Stimulated activated naive CD8-positive, alpha-beta T cell treated with anti-CD3 and anti-CD28 coated beads, Interleukin-15, amount 100 ng/mL, for 72 hours (primary cell): ENCODE measurements at places on chromosomes 11 and 22.

- no peak for DNase-seq
Measured at GRCh38 chr11:113581713-113582112, 106.5 kb upstream of the DRD2 start.

- no peak for DNase-seq
Measured at GRCh38 chr11:120065876-120066275, 72.0 kb downstream of the TRIM29 start.

DNA sequence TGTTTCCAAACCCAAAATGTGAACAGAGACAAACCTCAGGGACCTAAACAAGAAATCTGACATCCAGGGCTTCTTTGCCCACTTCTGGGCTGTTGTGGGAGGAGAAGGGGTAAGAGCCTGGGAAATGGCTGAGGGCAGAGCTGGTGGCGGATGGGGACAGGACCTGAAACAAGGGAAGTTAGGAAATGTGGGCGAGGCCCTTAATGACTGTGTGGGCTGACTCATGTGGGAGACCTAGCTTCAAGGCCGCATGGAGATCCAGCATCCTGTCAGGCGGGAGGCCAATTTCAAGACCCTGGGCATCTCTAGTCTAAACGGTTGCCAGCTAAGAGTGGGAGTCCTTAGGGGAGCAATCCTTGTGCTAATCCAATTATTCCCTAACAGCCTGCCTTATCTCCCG, 2.1 kb upstream of the OAF start:
- no peak for DNase-seq

GRCh38 chr11:64721359-64721699, 1.7 kb downstream of the NRXN2 start:
- DNase-seq, result no peak

DNA sequence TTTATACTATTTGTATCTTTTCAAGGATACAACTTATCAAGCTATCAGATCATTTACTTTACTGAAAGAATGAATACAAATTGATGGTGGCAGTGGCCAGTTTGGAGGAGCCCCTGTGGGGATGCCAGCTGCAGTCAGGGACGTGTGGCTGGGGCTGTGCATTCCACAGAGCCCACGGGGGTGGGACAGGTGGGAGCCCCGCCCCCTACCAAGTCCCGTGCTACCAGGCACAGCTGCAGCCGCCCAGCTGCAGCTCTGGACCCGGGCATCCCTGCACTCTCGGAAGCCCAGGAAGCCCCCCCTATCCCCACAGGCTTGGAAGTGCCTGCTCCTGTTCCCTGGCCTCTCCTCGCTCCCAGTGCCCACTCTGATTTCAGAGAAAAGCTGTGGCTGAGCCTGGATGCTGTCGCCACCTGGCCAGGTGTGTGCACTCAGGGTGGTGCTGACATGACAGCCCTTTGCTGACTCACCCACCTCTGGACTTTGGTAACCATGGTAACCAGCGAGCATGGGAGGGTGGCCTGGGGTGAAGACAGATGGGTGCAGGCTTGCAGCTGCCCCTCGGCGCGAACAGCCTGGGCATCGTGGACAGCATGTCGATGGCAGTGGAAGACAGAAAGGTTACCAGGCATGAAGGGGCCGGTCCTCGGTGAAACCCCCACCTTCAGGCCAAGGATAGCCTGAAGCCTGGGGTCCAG, 138.1 kb downstream of the SBF2 start:
- DNase-seq, result no peak

GRCh38 chr11:7667460-7667859, 5.8 kb downstream of the CYB5R2 start:
- no peak for DNase-seq

DNA sequence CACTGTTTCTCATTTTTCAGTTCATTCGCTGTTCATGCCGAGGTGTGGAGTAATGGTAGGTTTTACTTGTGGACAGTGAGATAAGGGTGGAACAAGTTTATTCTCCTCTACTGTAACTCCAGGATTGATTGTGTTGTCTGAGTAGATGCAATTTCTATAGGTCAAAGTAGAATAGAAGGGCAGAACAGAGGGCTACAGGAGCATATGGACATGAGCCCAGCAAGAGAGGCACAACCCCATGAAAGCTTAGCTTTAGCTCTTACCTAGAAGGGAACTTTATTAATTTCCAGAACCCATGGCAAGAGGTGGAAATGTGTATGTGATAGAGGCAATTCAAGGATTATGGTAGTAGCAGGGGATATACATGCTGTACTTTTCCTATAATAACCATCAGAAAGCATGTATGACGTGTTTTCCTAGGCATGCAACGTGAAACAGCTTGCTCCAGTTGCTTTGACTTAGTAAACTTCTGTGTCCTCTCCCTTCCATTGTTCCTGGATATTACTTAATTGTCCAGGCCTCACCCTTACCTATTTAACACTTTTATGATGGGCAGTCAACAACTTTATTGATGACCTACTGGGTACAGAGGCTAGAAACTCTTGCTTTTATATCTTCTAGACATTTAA, 13.8 kb upstream of the SLC37A2 start:
- DNase-seq, result no peak
